Fibroblast of lung (primary cell): ENCODE measurements at places on chromosomes 11 and 22. TPM values are rescaled to one million over a fixed set of nuclear protein-coding genes. Genes with fewer than 3 reads are reported as not detected.

Gene NXPE1
- not detected in 2 replicates for total RNA-seq

Gene MS4A4E
- total RNA-seq: not detected in 2 replicates

Gene CRYBB3
- not detected in 2 replicates for total RNA-seq

Gene INS
- not detected in 2 replicates for total RNA-seq

- no peak overlapping the region for H3K27ac ChIP-seq
- no peak overlapping the region for H3K4me3 ChIP-seq
- H3K36me3 ChIP-seq: no peaks in the 10 kb centered on the region
- H3K27me3 ChIP-seq: no peaks in the 10 kb centered on the region
- DNase-seq: no peak
Observed at GRCh38 chr11:70769106-70769505, 370.8 kb downstream of the CTTN start.

GRCh38 chr11:76772100-76772782 is 10.9 kb upstream of the TSKU start:
- H3K4me1 ChIP-seq: peaks cover 20% of the 10 kb centered on the region
- DNase-seq: peak; percentile 50
- H3K4me3 ChIP-seq: no peak overlapping the region
- no peak overlapping the region for H3K27ac ChIP-seq
- peaks cover 16% of the 10 kb centered on the region for H3K27me3 ChIP-seq

DNA sequence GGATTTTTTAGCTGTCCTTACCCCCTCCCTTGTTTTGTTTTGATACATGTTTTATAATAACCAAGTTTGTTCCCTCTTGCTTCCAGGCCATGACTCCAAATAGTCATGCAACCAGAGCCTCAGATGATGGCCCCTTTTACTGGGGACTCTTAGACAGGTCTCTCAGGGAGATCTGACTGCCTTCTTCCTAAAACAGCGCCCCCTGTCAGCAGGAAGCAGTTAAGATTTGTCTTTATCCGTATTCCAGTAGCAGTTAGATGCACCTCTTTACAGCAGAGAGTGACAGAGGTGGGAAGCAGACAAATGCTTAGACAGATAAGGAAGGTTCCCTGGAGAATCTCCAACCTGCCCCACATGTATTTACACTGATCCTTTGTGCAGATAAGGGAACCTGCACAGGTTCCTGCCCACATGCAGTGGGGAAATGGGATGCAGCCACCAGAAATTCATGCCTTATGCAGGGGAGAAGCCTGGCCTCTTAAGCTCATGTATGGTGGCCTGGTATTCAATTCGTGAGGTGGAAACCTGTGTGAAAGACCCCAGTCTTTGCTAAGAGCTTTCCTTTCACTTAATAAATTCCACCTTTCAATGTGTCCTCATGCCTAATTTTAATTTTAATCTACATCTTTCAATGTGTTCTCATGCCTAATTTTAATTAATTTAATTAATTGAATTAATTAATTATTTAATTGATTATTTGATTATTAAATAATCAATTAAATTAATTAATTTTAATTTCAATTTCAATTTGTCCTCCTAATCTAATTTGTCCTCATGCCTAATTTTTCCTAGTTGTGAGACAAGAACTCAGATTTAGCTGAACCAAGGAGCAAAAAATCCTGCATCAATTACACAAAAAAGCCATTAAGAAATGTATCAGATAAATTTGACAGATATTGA is 11.5 kb upstream of the GLYAT start:
- H3K27ac ChIP-seq: no peak overlapping the region
- H3K4me3 ChIP-seq: no peak overlapping the region
- no peaks in the 10 kb centered on the region for H3K27me3 ChIP-seq
- no peaks in the 10 kb centered on the region for H3K4me1 ChIP-seq

GRCh38 chr11:15222777-15223176 is 108.1 kb downstream of the INSC start:
- DNase-seq: peak; percentile 4
- no peaks in the 10 kb centered on the region for H3K4me1 ChIP-seq
- no peak overlapping the region for H3K27ac ChIP-seq
- H3K4me3 ChIP-seq: no peak overlapping the region
